EL (cell line): ENCODE measurements at places on chromosomes 2 and 18.

GRCh38 chr2:101750688-101751087 lies 53.2 kb downstream of the MAP4K4 start:
- DNase-seq, result no peak

- no peak for DNase-seq
Observed at GRCh38 chr2:48779019-48779716, 23.6 kb upstream of the LHCGR start.

DNA sequence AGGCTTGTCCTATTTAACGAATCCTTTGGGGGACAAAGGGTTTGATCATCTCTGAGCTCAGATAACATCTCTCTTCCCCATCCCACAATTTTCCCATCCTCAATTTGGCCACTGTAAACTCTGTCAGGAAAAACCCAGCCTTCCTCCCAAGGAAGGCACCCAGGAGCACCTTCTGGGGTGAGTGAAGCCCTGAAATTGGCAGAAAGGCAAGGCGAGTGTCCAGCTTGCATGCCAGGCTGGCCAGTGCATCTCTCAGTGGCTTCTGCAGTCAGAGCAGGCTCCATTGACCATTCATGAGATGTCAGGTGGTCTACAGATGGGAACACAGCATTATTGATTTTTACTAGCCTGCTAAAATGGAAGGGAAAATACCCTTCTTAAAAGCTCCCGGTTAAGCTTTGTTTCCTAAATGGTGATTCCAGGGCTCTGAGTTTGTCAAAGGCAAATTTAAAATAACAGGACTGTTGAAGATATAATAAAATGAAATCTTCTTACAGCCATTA lies 83.2 kb upstream of the BOD1L2 start:
- no peak for DNase-seq

DNA sequence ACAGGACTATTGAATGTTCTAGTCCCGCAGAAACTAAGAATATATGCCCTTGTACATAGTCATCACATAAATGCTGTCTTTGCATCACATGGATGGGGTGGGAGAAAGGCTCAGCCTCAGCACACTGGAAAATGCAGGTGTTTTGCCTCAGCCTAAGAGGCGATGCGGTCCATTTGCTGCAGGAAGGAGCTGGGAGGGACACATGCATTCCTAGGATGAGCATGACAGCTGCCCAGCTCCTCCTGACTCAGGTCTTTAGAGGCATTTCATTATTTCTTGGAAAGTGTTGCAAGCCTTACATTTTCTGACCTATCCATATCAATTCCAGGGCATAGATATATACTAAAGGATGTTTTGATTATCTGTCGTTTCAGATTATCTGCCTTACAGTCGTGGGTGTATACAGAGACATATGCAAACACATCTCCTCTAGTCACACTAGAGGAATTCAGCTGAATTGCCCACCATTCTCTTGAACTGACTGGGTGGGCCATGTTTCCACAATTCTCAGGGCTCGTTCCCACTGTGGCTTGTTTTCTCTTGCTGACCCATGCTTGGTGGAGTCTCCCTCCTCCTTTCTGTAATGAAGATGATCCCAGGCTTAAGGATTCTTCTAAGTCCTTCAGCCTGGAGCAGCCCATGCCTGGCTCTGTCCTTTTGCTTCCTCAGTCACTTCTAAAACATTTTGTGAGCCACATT lies 156.9 kb downstream of the SETBP1 start:
- DNase-seq, result no peak

DNA sequence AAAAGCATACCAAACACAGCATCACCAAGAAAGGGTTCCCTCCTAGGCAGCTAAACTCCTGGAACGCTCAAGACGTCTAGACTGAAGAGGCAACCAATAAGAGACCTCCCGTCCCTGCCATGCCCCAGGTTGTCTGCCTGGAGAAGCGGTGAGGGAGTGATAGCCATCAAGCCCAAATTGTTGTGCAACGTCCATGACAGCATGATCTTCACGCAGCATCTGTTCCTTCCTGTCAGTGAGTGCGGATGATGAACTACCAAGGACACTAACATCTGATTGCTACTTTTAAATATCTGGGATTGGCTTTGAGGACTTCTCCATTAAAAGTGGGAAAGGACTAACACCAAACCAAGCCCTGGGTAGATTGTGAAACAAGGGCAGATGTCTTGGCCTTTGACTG lies 149.7 kb downstream of the TXNL1 start:
- DNase-seq, result no peak

DNA sequence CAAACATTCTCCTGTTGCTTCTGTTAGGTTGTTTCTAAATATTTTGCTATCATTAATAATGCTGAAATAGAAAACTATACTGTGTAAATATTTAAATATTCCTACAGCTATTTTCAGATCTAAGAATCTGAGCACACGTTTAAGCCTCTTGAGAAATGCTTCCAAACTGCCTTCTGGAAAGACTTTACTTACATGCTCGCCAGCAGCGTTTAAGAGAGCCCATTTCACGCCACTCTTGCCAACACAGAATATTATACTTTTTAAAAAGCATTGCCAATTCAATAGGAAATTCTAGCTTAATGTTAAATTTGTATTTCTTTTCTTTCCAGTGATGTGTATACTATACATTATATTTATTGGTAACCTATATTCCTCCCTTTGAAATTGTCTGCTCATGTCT lies 92.0 kb downstream of the TMEM163 start:
- no peak for DNase-seq

DNA sequence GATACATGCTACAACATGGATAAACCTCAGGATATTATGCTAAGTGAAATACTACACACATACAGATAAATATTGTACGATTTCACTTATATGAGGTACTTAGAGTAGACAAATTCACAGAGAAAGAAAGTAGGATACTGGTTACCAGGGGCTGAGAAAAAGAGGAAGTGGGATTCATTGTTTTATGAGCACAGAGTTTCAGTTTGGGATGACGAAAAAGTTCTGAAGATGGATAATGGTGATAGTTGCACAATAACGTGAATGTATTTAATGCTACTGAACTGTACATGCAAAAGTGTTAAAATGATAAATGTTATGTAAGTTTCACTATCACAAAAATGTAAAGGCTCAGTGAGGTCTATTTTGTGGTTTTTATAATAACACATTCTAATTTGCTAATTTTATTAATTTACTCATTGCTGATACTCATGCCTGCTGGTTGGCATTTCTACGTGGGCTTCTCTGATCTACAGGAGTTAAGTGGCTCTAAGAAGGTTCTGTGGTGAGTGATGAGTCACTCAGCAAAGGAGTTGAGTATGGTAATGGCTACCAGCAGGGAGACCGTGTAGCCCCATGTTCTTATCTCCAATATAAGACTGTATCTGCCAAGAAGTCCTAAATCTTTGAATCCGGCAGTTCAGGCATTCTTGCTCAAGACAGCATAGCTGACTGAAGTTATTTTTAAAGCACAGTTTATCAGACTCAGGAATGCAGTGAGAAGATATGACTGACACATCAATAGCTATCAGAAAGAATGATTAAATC lies 41.1 kb downstream of the UPP2 start:
- peak; percentile 31 for DNase-seq

GRCh38 chr2:33763671-33764310 lies 164.7 kb upstream of the FAM98A start:
- DNase-seq, result no peak

GRCh38 chr18:26555804-26556553 lies 7.6 kb upstream of the KCTD1 start:
- no peak for DNase-seq

DNA sequence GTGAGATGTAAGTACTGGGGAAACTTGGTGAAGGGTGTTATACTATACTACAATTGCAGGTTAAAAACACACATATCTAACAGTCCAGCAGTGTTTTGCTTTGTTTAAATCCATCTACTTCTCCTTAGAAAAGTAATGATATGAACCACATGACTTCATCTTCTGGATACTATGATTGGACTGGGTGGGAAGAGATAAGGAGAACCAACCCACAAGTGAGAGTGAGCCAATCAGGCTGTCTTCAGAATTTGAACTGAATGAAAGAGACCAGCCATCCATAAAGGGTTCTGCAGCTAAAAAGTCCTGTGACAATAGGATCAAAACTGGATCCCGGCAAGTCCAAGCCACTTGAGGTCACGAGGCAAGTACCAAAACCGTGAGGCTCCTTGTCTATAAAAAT lies 46.6 kb downstream of the KANSL3 start:
- DNase-seq, result no peak

- peak; percentile 21 for DNase-seq
Observed at GRCh38 chr2:237403024-237403882, 10.7 kb downstream of the COL6A3 start.

GRCh38 chr2:196758474-196759377 lies 40.8 kb downstream of the GTF3C3 start:
- DNase-seq, result peak; percentile 31

GRCh38 chr18:10840743-10841142 lies 308.6 kb downstream of the PIEZO2 start:
- DNase-seq, result no peak

GRCh38 chr18:48949606-48950535 lies 894 bp downstream of the SMAD7 start:
- DNase-seq, result peak; percentile 67

DNA sequence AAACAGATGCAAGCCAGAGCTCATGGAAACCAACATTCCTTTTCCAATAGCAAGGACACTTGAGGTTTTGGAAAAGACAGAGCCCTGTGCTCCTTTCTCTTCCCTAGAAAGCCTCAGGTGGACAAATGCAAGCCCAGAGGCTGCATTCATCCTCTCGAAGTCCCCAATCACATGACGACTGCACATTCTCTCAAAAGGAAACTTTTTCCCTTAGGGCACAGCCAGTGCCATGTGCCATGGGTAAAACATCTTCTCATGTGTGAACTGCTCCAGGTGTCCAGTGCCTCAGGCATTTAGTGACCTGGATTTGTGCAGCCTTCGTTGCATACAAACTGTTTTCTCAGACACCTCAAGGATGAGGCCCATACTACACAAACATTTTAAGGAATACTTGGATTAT lies 140.7 kb downstream of the LAMA1 start:
- DNase-seq, result no peak

GRCh38 chr2:96547203-96547641 lies 10.7 kb downstream of the ARID5A start:
- DNase-seq, result no peak

GRCh38 chr2:232888099-232888836 lies 18.2 kb downstream of the SNORC start:
- no peak for DNase-seq

DNA sequence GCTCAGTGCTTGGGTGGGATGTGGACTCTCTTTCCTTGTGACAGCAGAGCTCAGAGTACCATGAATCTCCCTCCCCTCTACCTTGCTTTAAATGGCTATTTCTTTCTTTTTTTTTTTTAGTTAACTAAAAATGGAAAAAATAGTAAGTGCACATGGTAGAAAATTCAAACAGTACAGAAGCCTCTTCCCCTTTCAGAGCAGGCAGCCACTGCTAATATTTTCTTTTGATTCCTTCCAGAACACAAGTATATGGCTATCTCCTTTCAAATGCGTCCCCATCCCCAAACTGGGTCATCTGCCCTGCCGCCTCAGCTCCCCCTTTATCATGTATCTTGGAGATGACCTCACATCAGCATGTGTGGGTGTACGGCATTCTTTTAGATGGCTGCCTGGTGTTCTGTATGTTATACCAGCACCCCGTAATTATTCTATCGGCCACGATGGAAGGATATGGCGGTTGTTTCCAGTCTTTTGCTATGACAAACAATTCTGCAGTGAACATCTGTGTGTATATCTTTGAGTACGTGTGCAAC lies 70.5 kb upstream of the DLX2 start:
- no peak for DNase-seq

DNA sequence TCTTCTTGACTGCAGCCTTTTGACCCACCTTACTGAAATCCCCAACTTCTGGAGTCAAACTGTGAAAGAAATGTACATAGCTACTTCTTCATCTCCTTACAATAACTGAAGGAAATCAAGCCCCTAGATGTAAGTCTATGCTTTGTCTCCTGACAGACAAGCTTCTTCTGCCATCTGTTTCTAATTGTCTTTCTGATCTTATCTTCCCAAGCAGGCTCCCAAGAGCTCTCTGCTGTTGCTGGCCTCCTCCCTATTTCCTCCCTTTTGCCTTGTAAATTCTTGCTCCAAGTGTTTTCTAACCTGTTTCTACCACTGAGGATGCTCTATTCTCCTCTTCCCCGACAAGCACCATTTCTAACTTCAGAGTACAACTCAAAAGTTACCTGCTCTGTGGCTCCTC lies 77.4 kb upstream of the OSR1 start:
- peak; percentile 49 for DNase-seq

DNA sequence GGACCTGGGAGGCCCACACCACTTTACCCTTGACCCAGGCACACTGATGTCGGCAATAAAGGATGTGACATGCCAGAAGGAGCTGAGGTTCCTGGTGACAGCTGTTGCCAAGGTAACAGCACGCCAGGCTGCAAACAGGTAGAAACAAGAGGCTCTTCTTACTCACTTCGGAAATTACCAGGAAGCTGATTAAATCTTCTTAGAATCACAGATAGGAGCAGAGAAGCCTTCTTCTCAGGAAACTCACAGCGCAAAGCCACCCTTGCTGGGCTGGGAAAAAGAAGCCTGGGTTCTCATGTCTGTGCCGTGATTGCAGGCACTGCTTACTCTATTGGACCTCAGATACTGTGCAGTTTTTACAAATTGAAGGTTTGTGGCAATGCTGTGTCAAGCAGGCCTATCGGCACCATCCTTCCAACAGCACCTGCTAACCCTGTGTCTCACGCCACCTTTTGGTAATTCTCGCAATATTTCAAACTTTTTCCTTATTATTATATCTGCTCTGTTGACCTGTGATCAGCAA lies 61.0 kb upstream of the TAF1B start:
- DNase-seq, result no peak

DNA sequence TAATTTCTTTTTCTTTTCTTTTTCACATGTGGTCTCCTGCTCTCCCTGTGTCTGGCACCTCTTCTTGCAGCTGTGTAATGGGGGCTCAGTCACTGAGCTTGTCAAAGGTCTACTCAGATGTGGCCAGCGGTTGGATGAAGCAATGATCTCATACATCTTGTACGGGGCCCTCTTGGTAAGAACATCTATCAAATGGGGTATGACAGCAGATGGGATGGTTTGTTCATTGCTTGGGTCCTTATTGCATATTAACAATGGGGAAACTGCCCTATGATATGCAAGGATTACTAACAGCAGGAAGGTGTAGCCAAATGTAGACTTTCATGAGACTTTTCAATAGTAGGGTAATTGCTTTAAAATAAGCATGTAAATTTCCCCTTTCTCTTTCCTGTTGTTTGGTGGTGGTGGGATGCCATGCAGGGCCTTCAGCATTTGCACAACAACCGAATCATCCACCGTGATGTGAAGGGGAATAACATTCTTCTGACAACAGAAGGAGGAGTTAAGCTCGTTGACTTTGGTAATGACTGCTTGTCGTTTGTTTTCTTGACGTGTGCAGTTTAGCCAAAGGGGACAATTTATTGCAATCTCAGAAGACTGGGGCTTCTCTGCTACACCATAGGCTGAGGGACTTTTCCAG lies 36.5 kb downstream of the MYO3B start:
- DNase-seq, result no peak

DNA sequence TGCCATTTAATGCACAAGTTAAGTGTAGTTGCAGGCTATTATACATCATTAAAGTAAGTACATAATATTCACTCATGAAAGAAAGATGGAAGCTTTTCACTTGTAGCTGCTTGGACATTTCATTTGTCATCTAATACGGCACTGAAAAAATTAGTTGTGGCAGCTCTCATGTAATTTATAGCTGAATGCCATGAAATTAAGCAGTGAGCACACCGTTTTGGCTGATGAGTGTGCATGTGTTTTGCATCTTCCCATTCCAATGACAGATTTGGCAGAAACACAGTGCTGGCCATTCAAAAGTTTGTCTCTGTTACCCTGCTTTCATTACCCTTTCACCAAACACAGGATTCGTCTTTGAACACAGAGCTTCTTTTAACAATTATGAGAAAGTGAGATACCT lies 174.0 kb downstream of the PTGR3 start:
- no peak for DNase-seq
